ENCODE measurements at places on chromosomes 5 and 9.
A peak's percentile ranks its signal among the peaks of the same experiment; 100 is the strongest.

- DNase-seq = no peak
Measured at GRCh38 chr9:111035543-111036428, 2.5 kb downstream of the LPAR1 start.

- no peak for DNase-seq
Measured at GRCh38 chr9:14058325-14058688, 255.6 kb downstream of the NFIB start.

DNA sequence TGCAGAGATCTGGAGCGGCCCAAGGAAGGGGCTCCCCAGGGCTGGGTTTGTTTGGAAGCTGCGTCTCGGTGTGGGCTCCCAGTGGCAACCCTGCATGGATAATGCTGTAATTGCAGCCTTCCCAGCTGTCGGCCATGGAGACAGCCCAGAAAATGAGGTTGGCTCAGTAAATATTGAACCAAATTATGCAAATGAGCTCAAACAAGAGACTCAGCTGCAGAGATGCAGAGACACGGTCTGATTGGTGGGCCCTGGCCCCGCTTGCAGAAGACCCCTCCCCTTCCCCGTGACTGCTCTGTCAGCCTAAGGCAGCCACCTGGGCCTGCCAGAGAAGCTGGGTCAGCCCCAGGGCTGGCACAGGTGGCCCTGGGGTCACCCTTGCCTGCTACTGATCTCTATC is 75.9 kb downstream of the RAD23B start:
- no peak for DNase-seq

- DNase-seq = no peak
Measured at GRCh38 chr5:140408750-140409241, 7.2 kb downstream of the ANKHD1 start.

DNA sequence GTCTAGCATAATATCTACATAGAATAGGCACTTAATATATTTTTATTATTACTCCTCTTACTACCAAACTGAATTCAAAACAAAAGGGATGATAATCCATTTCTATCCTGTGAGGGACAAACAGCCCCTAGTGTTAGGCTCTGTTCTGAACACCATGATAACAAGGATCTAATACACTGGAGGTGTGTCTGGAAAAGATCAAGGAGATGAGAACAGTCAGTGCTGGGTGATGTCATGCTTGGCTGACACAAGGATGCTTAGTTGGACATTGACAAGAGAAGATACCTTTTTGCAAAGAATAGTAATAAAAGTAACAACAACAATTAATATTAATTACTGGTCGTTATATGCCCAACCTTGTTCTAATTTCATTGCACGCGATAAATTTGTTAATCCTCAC is 458.7 kb downstream of the EBF1 start:
- DNase-seq = no peak

GRCh38 chr5:147188200-147189108 is 46.4 kb upstream of the STK32A start:
- peak; percentile 35 for DNase-seq

GRCh38 chr5:80192507-80193241 is 63.2 kb downstream of the SERINC5 start:
- DNase-seq = no peak

- DNase-seq = no peak
Measured at GRCh38 chr9:91771027-91771426, 179.0 kb downstream of the ROR2 start.

GRCh38 chr5:83889971-83890745 is 169.5 kb upstream of the HAPLN1 start:
- no peak for DNase-seq
